Effector memory CD4-positive, alpha-beta T cell (primary cell): ENCODE measurements at places on chromosomes 12 and 14.

GRCh38 chr12:100564090-100564489 is 9.4 kb upstream of the GAS2L3 start:
- no peak for DNase-seq

DNA sequence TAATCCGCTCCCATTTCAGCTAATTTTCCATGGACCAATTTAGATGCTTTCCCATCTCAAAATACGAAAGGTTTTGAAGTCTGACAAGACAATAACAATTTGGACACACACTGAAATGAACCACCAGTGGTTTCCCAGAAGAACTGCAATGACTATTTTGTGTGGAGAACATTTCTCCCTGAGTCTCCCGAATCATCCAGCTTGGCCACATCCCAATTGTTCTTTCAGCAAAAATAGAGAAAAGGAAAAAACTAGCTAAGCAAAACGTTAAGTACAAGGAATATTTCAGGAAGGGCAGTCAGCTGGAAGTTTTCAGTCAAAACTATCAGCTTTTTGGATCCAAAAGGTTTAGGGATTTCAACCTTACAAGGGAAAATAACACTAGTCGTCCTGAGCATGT is 390.6 kb downstream of the KCNH5 start:
- DNase-seq = no peak

GRCh38 chr14:55339770-55340169 is 68.5 kb downstream of the FBXO34 start:
- no peak for DNase-seq

- DNase-seq = no peak
These were observed 264.0 kb upstream of the FAR2 start for GRCh38 chr12:28884904-28885679.

GRCh38 chr12:93156086-93156716 is 221.5 kb upstream of the NUDT4 start:
- no peak for DNase-seq

DNA sequence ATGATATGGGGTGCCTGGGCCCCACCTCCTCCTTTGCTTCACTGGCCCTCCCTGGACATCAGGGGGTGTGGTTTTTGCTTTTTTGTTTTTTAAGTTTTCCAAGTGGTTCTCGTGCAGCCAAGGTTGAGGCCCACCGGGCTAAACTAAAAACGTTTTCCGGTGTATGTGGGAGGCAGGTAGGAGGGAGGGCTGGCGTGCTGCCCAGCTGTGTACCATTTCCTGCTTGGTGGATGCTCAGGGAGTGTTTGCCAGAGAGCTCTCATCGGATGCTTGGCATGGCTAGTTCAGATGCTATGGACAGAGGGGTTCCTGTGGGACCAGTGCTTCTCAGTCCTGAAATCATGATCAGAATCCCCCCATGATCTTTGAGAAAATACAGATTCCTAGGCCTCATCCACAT is 246.4 kb downstream of the CACNA1C start:
- DNase-seq = no peak

DNA sequence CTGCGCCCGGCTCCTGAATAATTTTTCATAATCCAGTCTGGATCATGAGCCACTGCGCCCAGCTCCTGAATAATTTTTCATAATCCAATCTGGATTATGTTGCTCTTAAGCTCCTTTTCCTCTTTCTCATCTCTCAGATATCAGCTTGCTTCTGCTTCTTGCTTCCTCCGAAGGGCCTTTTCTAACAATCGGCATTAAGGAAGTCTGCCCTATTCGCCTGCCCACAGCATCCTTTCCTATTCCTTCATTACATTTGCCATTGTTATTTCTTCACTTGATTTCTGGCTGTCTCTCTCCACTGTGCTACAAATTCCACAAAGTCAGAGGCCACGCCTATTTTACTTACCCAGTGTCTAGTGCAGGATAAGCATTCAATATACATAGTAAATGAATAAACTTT is 83.5 kb downstream of the TTC7B start:
- DNase-seq = no peak

- DNase-seq = no peak
These were observed 618.5 kb downstream of the NRXN3 start for GRCh38 chr14:78788467-78789360.

- no peak for DNase-seq
These were observed 359.4 kb upstream of the FOXG1 start for GRCh38 chr14:28407031-28407825.

DNA sequence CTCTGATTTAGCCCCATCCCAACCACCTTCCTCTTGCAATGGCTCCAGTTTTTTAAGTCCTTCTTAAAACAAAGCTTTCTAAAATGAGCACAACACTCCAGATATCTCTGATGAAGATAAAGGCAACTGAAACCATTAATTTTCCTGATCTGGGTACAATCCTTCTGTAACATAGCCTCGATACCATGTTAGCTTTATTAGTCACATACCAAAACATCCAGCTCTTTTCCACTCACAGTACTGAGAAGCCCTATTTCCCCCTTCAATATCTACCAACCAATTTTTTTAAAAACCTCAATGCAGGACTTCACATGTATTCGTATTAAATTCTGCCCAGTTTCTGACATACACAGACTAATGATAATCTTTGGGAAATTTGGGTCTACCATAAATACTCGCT is 105.9 kb downstream of the MED13L start:
- DNase-seq = no peak

GRCh38 chr12:129190827-129191226 is 337.5 kb downstream of the GLT1D1 start:
- no peak for DNase-seq

DNA sequence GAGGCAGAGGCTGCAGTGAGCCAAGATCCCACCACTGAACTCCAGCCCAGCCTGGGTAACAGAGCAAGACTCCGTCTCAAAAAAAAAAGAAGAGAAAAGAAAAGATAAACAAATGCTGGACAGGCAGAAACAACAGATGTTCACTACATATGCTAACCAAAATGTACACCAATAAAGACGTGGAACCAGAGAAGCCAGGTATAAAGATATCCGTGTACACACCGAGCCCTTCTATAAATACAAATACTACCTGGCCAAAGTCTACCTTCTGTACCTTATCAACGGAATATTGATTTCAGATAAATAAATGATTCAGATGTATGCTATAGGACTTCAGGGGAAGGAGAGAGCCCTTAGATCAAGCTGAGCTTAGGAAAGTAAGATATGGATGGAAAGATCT is 10.8 kb upstream of the KRT8 start:
- DNase-seq = no peak

GRCh38 chr14:104335611-104336010 is 197.2 kb downstream of the KIF26A start:
- DNase-seq = no peak

DNA sequence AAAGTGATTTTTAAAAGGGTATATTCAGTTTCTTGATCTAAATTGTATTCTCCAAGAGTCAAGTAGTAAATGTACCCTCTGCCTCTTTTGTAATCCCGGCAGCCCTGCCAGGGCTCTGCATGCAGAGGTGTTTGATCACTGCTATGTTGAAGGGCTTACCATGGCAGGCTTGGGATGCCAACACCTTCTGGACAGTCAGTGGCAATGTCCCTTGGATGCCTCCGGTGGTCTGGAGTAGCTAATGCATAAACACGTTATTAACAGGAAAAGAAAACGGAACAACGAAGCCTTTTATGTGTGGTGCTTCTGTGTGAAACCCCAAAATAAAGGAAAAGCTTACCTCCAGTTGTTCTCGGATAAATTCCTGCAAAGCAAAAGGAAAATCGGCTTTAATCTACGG is 19.9 kb downstream of the EIF2B2 start:
- DNase-seq = no peak
